Stimulated activated CD8-positive, alpha-beta memory T cell treated with anti-CD3 and anti-CD28 coated beads, Interleukin-7, amount 100 ng/mL, for 24 hours (primary cell): ENCODE measurements at places on chromosomes 16 and 17.

DNA sequence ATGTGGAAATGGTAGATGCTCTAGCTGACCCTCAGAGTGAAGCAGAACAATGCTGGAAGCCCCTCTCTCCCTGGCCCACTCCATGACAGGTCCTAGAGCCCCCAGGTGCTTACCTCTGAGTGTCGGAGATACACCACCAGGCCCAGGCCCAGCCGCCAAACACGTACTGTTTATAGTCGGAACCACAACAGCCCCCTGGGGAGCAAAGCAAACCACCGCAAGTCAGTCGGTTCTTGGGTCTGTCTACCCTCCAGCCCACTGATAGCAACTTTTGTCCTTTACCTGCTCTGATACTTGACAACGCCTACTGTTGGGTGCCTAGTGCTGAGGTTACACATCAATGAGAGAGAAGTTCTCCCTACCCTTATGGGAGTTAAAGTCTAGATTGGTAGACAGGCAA lies 8.7 kb downstream of the FLOT2 start:
- no peak for DNase-seq

DNA sequence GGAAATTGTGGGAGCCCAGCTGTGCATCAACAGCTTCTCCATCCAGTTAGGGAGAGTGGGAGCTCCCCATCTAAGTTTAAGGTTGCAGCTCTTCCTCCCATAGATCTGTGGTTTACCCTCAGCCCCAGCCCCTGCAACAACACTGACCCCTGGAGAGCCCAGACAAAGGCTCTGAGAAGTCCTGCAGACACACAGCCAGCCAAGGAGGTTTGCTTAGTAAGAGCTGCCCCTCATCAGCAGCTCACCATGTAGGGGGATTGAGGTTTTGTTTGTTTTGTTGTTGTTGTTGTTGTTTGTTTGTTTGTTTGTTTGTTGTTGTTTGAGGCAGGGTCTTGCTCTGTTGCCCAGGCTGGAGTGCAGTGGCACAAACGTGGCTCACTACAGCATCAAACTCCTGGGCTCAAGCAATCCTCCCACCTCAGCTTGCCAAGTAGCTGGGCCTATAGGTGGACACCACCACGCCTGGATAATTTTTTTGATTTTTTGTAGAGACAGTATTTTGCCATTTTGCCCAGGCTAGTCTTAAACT lies 138.6 kb downstream of the CLEC16A start:
- no peak for DNase-seq

- no peak for DNase-seq
These were observed 21.1 kb downstream of the CBFA2T3 start for GRCh38 chr16:88955906-88956305.

- no peak for DNase-seq
These were observed 10.4 kb downstream of the TAF1C start for GRCh38 chr16:84176192-84177053.
